D341Med (cell line): ENCODE measurements at places on chromosomes 7 and 10.

DNA sequence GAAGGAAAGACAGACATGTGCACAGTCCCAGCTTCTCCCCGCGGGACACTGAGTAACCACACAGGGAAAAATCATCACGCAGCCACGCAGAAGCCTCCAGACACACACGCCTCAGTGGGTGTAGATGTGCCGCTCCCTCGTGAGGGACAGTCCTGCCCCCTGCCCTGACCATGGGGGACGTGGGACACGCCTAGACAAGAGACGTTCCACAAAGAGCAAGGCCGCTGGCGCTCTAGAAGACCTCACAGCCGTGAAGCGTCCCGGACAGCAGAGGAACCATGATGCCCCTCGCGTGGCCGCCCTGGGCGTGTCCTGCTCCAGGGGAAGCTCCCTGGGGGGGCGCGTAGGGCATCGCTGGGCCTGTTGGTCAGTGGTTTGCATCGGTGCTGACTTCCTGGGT lies 210.8 kb downstream of the DNAJB6 start:
- no peak for DNase-seq

DNA sequence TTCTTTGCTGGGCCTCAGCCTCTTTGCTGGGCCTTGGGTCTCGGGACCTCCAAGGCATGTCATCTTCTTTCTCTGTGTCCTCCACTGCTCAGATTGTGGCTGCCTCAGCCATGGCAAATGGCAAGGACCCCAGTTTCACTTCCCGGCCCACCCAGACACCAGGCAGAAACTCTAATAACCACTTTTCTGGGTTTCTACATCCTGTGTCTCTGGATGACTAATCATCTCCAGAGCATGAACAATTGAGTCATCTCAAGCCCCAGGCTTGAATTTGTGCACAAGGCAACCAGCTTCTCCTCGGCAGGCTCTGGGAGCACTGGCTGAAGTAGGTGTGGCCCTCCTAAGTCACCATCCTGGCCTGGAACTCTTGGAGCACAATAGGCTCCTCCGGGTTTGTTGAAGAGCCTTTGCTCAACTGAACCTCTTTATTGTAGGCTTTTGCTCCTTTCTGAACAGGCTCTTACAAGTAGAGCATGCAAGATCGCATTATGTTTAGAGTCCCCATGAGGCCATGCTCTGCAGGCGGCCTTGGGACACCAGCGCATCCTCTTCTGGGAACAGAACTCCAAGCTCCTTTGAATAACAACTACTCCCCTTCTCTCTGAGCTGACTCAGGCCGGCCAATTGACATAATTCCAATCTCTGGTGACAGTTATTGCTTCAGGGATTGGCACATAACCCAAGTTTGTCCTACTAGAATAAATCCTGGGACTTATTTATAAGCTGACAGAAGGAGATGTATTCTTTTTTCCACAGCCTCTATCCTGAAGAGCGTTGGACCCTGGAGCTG lies 218.1 kb downstream of the WDR11 start:
- DNase-seq = no peak

DNA sequence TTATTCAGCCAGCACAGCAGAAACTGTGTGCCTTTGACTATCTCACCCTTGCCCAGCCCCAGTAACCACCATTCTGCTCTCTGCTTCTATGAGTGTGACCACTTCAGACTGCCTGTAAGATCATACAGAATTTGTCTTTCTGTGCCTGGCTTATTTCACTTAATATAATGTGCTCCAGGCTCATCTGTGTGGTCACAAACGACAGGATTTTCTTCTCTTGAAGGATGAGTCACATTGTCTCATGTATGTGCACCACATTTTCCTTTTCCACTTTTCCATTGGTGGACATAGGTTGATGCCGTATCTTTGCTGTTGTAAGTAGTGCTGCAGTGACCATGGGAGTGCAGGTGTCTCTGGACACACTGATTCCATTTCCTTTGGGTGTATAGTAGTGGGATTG lies 122.5 kb upstream of the LANCL2 start:
- DNase-seq = no peak

DNA sequence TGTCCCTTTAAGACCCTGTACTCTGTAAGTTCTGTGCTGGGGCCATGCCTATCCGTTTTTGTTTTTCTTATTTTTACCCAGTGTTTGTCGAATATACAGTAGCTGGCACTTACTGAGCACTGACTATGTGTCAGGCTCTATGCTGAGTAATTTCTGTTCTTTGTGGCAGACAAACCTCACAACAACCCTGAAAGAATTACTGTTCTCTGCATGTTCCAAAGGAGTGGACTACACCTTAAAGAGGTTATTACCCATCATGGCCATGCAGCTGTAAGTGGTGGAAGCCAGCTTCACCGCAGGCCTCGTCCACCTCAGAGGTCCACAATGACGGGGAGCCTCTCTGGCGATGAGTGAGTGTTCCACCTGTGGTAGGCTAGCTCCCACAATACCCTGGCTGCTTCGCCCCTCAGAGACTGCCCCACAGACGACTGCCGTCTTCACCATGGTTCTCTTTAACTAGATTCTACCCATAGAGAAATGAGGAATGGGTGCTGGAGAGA lies 30.1 kb upstream of the RBM20 start:
- DNase-seq = no peak

DNA sequence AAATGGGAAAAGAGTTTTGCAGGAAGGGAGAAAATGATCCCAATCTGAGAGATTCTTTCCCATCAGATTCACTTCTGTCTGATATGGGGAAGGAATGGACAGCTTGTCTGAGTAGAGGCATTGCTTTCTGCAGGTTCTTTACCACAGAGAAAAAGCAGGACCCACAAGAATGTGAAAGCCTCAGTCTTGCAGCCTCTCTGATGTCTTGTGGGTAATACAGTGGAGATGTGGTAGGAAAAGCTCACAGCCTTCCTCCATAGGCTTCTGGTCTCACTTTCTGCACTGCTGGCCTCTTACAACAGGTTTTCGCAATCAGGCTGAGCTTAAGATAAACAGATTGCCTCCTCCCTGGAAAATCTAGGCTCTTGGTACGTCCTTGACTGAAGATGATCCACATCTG lies 551 bp downstream of the IFIT1 start:
- DNase-seq = no peak

DNA sequence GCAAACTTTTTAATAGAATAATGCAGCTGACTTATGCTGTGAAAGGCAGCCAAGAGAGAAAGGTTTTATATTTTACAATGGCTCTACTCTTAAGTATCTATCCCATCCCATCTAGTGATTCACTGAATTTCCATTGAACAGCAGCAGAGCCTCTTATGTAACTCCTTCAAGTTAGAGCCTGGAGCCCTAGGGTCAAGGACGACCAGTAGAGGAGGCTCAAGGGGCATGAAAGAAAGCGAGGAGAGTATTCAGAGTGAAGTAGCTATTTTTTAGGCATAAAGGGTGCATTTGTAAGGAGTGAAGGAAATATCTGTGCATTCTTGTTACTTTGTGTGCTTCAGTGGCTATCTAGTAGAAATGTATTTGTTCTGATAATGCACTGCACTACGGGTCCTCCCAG lies 180.2 kb upstream of the TPK1 start:
- no peak for DNase-seq

DNA sequence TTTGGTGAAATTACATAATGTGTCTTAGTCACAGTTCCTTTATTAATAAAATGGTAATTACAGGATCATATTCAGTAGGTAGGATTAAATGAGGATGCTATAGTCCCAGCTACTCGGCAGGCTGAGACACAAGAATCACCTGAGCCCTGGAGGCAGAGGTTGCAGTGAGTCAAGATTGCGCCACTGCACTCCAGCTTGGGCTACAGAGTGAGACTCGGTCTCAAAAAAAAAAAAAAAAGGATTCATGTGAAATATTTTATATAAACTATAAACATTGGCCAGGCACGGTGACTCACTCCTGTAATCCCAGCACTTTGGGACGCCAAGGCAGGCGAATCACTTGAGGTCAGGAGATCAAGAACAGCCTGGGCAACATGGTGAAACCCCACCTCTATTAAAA lies 197.9 kb downstream of the IMMP2L start:
- DNase-seq = no peak

- peak; percentile 60 for DNase-seq
Measured at GRCh38 chr10:91879515-91880170, 29.6 kb downstream of the FGFBP3 start.

- DNase-seq = no peak
Measured at GRCh38 chr10:21518641-21519396, 6.7 kb downstream of the SKIDA1 start.

GRCh38 chr10:60031664-60032063 lies 125.3 kb upstream of the CCDC6 start:
- DNase-seq = no peak

DNA sequence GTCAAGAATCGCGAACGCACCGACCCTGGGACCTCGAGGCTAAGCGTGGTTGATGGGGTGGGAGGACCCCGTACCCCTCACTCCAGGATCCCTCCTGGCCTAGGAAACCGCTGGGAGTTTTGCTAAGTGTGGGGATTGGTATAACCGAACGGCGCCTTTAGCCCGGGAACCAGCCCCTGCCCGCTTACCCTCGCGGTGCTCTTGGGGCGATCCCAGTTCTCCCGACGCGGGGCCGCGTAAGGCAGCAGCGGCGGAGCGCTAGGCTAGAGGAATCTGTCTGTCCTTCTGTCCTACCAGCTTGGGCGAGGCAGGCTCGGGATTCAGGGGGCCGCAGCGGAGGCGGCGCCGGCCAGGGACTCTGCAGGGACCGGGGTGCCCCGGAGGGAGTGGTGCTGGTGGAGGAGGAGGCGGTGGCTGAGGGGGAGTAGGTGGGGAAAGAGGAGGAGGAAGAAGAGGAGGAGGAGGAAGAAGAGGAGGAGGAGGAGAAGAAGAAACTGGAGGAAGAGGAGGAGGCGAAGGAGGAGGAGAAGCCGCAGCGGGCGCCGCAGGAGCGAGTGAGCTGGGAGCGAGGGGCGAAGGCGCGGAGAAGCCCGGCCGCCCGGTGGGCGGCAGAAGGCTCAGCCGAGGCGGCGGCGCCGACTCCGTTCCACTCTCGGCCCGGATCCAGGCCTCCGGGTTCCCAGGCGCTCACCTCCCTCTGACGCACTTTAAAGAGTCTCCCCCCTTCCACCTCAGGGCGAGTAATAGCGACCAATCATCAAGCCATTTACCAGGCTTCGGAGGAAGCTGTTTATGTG lies 439 bp upstream of the EMX2 start:
- peak; percentile 76 for DNase-seq

DNA sequence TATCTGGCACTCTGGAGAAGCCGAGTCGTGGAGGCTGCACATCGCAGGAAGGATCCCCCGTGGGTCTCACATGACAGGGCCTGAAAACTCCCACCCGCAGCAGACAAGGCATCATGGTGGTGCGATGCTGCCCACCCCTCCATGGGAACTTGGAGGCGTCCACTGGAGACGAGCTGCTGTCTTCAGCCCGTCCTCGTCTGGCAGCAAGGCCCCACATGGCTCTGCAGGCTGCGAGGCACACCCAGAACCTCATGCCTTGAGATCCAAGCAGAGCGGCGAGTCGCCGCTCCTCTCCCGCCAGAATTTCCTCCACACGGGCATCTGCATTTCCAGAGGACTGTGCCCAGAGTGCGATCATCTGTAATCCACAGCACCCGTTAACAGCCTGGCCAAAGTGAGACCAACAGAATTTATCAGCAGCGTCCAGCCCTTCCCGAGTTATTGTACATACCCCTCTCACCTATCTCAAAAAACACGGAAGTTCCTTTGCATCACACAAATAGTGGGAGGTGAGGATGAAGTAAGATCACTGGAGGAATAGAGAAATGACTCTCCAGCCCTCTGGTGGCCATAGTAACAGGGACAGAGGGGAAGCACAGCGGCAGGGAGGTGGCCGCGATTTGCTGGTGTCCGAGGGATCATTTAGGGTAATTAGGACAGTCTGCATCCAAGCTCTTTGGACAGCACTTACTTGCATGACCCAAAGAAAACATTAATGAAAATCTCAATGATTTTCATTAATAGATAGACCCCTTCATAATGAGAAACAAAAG lies 292.4 kb downstream of the USP6NL start:
- DNase-seq = no peak

- peak; percentile 43 for DNase-seq
Measured at GRCh38 chr10:110279407-110279986, 25.2 kb downstream of the SMNDC1 start.

DNA sequence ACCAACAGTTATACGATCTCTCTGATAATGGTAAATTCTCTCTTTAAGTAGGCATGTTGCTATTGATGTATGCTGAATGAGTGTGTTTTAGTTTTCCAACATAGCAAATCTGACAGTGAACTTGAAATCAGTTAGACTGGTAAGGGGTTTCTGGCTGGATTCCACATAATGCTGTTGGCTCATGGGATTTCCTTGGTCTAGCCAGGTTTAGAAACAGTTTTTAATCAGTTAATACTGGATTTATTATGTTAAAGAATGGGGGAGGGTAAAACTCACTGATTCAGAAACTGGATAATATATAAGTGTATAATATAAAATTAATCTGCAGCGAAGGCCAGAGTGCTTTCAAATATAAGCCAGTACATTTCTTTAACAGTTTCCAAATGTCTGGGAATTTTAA lies 55.6 kb downstream of the PCDH15 start:
- DNase-seq = no peak

- peak; percentile 65 for DNase-seq
Measured at GRCh38 chr7:105656922-105657521, 75.7 kb upstream of the EFCAB10 start.

- no peak for DNase-seq
Measured at GRCh38 chr10:91239789-91240188, 19.3 kb downstream of the PCGF5 start.

DNA sequence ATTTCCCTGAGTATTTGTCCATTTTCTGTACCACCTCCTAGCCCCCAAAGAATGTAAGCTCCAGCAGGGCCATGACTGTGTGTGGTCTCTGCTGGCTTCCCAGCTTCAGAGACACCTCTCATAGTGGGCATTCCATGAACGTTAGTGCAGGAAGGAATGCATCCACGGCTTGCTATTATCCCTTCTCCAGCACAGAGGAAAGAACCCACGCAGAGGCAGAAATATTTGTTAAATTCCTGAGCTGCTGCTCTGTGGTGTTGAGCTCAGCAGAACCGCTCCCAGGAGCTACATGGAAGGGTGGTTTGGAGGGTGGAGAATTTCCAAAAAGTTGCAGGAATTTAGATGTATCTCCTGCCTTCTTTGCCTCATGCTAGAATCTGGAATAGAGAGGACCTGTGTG lies 275.2 kb downstream of the POU6F2 start:
- no peak for DNase-seq

GRCh38 chr10:121183236-121183635 lies 332.1 kb downstream of the WDR11 start:
- no peak for DNase-seq

DNA sequence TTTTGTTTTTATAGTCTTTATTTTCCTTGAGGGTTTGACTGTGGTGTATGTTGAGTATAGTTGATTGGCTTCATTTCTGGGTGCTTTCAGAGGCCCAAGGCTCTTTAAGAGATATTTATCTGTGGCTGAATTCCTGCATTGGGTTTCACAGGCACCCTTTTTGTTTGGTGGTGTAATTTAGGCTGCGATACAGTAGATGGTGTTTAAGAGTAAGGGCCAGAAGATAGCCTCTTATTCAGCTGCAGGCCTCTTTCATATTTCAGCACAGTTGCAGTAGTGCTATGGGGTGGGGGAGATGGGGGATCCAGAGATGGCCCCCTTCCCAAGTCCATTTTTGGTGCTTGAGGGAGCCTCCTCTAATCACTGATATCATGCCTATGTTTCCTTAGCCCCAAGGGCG lies 69.7 kb downstream of the MGAM2 start:
- no peak for DNase-seq
